Keratinocyte (primary cell): ENCODE measurements at places on chromosomes 16 and 17.

- DNase-seq: no peak
These were observed 23.3 kb downstream of the GPR179 start for GRCh38 chr17:38320482-38320881.

- DNase-seq: no peak
These were observed 77.0 kb upstream of the AXIN2 start for GRCh38 chr17:65638221-65638975.

DNA sequence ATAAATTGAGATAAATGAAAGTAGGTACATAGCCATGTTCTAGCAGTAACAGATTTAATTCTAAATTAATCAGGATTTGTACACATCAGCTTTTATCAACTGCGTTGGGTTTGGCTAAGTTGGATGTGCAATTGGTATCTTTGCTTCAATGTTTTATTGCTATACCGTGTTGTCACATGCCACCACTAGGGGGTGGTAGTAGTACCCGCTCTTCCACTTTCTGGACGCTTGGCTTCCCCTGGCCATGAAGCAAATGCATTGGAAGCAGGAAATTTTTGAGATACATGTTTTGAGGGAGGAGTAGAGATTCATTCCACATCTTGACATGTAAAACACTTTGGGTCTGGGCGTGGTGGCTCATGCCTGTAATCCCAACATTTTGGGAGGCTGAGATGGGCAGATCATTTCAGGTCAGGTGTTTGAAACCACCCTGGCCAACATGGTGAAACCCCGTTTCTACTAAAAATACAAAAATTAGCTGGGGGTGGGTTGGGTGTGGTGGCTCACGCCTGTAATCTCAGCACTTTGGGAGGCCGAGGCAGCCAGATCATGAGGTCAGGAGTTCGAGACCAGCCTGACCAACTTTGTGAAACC lies 58.6 kb downstream of the EMP2 start:
- DNase-seq: no peak

DNA sequence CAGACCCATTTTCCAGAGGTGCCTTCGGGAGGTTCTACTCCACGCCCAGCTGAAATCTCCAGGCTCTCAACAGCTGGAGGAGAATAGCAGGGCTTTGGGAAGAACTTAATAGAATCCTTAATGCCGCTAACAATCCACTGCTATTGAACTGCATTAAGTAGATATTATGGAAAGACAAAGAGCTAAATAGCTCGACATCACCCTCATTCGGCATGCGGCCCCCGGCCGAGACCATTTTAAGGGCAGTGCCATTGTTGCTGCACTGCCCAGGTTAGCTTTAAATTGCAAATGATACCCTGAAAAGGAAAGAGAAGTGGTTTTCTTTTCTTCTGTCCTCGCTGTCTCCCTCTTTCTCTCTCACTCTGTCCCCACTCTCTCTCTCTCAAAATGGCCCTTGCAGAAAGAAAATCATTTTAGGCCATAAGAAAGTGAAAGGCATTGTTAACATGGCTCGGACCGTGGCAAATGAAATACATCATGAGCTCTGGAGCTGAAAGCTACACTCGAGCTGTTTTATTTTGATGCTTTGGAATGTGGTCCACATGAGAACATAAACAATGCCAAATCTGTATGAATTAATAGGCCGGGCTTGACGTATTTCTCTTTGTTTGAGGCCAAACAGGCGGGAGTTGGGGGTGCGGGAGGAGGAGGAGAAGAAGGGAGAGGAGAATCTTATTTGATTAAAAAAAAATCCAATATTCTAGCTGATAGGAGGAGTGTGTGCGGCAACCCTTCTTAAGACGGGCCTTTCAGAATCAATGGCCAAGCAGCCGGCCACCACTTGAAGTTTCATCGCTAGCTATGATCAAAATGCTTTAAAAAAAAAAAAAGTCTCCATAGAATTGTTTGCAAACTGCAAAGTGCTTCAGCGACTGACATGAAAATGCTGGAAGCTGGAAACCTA lies 298.8 kb upstream of the IRX3 start:
- no peak for DNase-seq

DNA sequence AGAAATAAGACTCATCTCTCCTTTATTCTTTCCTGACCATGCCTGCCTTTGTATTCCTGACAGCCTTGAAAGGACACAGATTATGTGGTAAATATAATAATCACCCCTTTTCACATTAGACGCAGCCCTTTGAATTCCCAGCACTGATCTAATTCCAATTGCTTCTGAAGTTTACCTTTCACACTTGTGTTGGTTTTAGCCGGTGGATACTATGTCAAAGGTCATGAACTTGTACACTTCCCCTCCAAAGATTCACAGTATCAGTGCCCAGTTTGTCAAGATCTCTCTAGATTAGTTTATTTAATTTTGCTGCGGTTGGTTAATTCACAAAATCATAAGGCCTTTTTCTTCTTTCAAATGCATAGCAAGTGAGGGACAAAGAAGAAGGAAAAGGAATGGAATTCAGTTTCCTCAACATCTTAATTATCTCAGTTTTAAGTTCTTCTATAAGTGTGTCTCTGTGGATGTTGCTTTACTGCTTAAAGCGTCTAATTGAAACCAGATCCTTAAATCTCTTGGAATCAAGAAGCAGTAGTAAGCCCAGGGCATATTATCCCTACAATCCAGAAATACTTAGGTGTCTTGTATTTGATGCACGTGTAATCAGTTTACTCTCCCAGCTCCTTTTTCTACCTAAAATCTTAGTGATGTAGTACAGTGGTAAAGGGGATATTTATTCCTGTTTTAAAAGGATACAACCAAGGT lies 174.3 kb upstream of the TBX2 start:
- DNase-seq: no peak

GRCh38 chr17:6159541-6160231 lies 89.5 kb downstream of the WSCD1 start:
- DNase-seq: no peak

GRCh38 chr17:7479213-7480088 lies at the start of gene ZBTB4:
TSS of gene ZBTB4 (minus strand) at chr17:7479631. CDS start at chr17:7466801, 12,830 bp downstream.
- no peak for DNase-seq

GRCh38 chr16:5430598-5430997 lies 333.0 kb upstream of the EEF2KMT start:
- no peak for DNase-seq

DNA sequence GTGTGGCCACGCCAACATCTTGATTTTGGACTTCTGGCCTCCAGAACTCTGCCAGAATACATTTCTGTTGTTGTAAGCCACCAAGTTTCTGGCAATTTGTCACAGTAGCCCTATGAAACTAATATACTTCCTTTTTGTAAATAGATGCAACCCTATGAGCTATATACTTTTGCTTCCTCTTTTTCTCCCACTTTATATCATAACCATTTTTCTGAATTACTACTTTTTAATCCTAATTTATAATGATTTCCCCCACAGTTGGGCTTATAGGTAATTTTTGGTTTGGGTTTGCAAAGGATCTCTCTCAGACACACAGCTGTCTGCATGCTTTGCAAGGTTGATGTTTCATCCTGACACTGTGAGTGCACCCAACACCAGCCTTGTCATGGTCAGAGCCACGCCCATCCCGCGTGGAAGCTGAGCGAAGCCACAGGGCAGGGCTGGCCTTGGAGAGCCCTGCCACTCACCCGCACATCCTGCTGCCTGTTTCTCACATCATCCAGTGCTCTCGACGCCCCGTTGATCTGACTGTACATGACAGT lies 5.8 kb downstream of the TRIM25 start:
- DNase-seq: no peak

GRCh38 chr16:31367853-31368252 lies 12.9 kb downstream of the ITGAX start:
- DNase-seq: no peak

DNA sequence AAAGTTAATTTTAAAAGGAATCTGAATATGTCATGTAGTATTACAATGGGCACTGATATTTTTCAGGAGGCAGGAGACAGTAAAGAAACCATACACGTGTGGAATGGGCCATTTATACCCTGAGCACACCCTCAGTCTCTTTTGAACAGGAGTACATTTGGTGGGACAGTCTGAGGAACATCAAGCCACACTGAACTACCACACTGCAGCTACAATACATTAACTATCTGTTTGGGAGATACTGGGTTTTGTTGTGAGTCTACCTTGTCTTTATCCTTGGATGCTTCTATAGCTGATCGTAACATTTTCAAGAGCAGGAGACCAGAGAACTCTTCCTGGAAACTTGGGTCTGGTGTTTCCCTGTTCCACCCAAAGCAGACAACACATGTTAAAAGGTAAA lies 31.7 kb downstream of the HEATR6 start:
- DNase-seq: no peak

GRCh38 chr17:82236142-82236971 lies 7.5 kb downstream of the SLC16A3 start:
- DNase-seq: no peak

- no peak for DNase-seq
These were observed 98.5 kb downstream of the SOX9 start for GRCh38 chr17:72219137-72219823.

- no peak for DNase-seq
These were observed 1.1 kb downstream of the MPP2 start for GRCh38 chr17:43905985-43906852.

GRCh38 chr16:65731833-65732232 lies 610.0 kb upstream of the CDH11 start:
- DNase-seq: peak; percentile 82

DNA sequence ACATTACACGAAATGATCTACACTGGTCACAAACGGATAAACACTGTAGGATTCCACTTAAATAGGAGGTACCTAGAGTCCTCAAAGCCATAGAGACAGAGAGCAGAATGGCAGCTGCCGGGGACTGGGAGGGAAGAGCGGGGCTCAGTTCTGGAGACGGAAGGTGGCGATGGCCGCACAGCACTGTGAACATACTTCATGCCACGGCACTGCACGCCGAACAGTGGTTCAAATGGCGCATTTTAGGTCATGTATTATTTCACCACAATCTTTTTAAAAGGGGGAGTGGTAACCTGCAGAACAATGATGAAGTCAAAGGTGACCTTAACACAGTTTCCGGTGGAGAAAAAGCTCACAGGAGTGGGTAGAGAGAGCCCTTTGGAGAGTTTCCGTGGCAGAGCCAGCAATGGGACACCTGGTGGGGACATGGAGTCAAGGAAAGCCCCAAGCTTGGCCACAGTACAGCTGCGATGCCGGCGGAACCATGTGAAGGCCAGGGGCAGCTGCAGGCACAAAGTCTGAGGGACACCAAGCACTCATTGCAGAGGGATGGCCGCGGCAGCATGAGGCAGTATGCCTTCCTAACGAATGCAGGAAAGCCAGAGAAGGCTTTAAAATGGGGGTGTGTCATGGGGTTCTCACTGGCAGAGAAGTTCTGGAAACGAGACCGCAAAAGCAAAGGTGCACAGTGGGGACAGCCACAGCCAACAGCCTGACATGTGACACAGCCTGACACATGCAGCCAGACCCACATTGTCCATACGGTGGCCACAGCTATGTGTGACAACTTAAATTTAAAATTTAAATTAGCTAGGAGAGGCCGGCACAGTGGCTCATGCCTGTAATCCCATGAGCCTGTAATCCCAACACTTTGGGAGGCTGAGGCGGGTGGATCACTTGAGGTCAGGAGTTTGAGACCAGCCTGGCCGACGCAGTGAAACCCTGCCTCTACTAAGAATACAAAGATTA lies 7.3 kb downstream of the FLCN start:
- DNase-seq: no peak

DNA sequence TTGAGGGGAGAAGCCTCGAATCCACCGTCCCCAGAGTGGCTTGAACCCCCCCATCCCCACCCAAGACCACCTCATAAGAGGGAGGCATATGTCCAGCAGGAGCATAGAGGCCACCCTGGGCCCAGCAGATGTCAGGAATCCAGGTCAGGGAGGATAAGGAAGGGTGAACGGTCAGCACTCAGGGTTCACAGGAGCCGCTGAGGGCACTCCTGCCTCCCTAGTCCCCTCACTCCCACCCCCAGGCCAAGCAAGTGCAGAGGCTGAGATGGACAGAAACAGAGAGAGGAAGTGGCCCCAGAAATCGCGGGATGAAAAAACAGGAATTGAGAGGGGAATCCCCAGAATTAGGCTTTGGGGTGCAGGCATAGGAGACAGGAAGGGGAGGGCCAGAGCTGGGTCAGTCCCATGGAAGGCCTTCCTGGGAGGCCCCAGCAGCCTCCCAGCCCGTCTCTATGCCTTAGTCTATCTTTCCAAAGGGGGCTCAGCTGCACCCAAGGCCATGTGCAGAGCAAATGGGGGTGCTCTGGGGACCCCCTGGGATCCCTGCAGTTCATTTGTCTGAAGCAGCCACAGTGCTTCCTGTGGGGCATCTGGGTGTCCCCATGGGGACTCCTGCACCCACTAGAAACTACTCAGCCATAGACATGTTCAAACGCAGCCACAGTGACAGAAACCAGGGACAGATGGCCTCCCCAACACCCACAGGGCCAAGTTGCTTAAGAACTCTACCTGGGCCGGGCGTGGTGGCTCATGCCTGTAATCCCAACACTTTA lies 1.7 kb downstream of the CMTM3 start:
- no peak for DNase-seq

GRCh38 chr16:85133290-85133599 lies 21.0 kb upstream of the CIBAR2 start:
- DNase-seq: no peak

DNA sequence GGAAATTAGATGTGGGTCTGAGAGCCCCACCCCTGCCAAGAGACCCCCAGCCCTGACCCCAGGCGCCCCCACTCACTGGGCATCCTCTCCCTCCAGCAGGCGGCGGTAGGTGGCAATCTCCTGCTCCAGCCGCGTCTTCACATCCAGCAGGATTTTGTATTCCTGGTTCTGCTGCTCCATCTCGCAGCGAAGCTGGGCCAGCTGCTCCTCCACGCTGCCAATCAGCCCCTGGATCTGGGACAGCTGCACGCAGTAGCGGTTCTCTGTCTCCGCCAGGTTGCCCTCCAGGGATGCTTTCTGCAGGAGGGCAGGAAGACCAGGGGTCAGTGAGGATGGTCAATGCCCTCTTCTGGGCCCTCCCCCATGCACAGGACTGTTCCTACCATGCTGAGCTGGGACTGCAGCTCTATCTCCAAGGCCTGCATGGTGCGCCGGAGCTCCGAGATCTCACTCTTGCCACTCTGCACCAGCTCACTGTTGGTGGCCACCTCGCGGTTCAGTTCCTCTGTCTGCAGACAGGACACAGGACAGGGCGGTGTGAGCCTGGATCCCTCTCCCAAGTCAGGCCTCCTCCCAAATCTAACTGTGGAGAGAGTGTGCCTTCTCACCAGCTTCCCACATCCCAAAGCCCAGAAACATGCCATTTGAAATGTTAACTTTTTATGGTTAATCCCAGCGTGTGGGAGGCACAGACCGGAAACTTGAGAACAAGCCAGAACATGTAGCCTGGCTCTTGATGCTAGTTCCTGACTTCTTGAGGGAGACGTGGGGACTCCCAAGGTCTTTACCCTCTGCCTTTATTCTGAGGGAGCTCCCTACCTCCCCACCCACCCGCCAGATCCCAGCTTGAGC lies 3.6 kb downstream of the KRT17 start:
- no peak for DNase-seq

- no peak for DNase-seq
These were observed 26.9 kb downstream of the MPG start for GRCh38 chr16:104928-105327.

GRCh38 chr16:727291-727977 lies 528 bp downstream of the HAGHL start:
- no peak for DNase-seq

DNA sequence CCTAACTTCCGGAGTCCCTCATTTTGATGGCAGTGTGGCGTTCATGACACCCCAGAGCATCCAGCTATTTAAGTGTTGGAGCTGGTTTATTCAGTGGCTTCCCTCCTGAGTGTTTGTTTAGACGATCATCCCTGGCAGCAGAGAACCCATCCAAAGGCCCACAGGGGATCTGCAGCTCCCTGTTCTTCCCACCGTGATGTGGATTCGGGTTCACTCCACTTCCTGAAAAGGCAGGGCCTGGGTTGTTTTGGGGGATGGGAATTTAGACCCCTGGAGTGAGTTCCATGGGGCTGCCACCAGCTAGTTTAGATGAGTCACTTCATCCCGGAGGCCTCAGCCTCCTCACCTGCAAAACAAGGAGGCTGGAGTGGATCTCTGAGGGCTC lies 2.3 kb downstream of the KSR1 start:
- DNase-seq: no peak
